ENCODE measurements at places on chromosomes 12 and 14.

DNA sequence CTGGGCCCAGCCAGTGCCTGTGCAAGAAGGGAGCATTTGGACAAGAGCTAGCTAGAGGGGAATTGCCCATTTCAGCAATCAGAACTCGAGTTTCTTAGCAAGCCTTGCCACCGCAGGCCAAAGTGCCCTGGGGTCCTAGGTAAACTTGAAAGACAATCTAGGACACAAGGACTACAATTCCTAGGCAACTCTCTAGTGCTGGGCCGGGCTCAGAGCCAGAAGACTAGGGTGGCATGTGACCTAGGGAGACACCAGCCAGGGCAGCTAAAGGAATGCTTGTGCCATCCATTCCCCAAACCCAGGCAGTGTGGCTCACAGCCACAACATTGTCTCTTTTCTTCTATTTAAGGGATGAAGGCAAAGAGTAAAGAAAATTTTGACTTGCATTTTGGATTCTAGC is 205.0 kb downstream of the BMP4 start:
- DNase-seq, result no peak

GRCh38 chr14:102583726-102584125 is 8.7 kb upstream of the RCOR1 start:
- DNase-seq, result no peak

- DNase-seq, result no peak
Observed at GRCh38 chr12:129566800-129567199, 337.0 kb downstream of the TMEM132D start.

GRCh38 chr12:110935588-110935987 is 15.2 kb upstream of the MYL2 start:
- no peak for DNase-seq

DNA sequence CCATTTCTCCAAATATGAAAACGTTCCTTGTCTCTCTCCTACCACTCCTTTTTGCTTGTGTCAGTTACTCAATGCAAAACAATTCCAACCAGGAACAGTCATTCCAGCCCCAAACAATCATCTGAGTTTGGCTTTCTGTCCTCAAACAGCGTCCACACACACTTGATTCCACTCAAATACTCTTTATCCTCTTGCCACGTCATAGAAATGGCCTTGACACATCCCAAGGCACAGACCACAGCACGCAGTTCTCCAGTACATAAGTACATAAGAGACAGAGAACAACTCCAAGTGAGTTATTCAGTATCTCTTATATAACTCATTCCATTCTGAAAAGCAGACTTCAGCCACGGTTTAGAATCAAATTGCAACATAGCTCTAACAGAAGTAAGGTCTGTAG is 299.2 kb downstream of the RPS29 start:
- no peak for DNase-seq

DNA sequence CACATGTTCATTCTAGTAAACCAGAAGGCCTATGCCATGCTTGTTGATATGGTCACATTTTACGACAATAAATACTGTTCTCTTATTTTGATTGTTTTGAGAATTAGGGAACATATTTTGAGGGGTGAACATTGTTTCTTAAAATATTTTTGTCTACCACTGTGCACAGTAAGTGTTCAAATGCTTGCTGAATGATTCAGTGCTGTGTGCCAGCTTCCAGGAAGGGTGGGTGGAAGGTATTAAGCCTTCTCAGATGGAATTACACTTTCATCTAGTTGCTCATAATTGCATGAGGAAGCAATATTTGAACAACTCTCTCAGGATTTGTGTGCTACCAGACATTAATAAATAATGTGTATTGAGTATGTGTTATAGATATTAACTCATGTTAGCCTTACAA is 15.5 kb upstream of the TMX1 start:
- DNase-seq, result no peak

DNA sequence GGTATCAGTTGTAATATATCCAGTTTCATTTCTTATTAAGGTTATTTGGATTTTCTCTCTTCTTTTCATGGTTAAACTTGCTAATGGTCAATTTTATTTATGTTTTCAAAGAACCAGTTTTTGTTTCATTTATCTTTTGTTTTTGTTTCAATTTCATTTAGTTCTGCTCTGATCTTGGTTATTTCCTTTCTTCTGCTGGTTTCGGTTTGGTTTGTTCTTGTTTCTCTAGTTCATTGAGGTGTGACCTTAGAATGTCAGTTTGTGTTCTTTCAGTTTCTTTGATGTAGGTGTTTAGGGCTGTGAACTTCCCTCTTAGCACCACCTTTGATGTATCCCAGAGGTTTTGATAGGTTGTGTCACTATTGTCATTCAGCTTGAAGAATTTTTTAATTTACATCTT is 145.6 kb upstream of the SLCO1B1 start:
- DNase-seq, result no peak

DNA sequence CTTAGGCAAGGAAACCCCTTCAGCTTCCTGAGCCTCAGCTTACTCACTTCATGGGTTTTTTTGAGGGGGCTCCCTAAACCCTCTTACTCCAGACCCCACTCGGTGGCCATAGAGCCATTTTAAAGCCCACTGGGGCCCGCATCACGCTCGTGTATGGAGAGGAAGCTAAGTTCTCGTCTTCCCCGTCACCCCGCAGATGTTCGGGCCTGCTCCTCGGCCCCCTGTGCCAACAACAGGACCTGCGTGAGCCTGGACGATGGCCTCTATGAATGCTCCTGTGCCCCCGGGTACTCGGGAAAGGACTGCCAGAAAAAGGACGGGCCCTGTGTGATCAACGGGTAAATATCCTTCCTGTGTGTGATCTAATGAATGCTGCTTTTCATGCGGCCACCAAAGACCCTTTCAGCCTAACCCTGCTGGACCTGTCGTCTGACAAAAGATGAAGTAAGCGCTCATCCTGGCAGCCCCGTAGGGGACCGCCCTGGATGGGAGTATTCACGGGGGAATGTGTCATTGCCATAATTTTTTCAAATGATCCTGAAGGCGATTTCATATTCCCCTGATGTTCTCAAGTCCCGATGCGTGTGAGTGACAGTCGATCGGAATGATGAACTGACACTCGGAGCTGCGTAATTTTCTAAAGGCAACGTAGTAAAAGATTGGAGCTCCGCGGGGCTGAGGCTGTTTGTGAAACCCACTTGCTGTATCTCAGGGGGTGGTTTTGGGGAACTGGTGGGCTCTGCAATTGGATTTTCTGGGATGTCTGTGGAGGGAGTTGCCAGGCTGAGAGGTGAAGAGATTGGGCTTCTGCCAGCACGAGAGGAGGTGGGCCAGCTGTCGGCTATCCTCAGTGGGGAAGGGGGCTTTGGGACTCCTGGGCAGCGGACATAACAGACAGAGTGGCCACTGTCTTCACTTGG is 5.4 kb downstream of the DLK1 start:
- DNase-seq, result no peak

DNA sequence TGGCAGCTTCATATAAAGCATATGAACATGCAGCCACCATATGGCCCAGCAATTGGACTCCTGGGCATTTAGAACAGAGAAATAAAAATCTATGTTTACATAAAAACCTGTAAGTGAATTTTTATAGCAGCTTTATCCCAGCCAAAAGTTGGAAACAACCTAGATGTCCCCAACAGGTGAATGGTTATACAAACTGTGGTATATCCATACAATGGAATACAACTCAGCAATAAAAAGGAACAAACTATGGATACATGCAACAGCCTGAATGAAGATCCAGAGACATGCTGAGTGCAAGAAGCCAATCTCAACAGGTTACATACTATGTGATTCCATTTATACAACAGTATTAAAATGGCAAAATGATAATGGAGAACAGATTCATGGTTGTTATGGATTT is 3.7 kb downstream of the TMTC1 start:
- DNase-seq, result no peak

- peak; percentile 87 for DNase-seq
Observed at GRCh38 chr12:129467726-129468125, 436.1 kb downstream of the TMEM132D start.

GRCh38 chr14:68791902-68792677 is 777 bp downstream of the ZFP36L1 start:
- DNase-seq, result no peak

GRCh38 chr12:59928416-59928815 is 332.6 kb downstream of the SLC16A7 start:
- DNase-seq, result no peak

DNA sequence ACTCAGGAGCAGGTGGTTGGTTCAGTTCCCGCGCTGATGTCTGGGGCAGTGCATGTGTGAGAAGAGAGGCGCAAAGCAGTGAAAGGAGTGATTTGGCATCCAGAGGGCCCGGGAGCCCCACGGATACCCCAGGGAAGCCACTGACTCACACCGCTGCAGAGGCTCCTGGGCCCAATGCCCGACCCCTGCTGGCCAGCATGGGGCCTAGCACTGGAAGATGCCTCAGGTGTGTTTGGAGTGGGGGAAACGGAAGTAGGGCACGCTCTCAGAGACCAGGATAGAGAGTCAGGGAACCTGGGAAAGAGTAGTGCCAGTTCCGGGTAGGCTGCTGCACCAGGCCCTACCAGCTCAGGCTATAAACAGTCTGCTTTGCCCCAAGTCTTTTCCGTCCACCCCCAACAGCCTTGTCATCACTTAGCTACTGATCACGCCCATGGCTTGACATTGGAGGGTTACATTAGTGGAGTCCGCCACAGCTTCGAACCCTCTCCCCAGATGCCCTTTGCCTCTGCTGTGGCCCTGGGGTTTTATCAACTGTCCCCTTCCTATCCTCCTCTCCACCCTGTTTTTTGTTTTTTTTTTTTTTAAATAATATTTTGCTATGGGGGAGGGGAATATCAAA is 9.5 kb upstream of the CSAD start:
- no peak for DNase-seq

DNA sequence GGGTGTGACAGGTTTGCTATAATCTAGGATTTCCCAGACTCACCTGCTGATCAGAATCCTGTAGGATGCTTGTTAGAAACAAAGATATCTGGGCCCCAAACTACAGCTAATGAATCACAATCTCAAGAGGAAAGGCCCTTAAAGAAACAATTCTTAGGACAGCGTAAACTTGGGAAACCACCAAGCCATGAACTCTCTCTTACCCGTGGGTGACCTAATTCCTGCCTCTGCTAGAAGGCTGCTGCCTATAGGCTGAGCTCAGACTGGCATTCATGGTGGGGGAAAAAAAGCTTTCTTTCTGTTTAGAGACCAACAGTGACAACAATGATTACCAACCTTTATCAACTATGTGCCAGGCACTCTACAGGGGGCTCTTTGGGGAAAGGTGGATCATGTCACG is 213.9 kb upstream of the FKBP4 start:
- no peak for DNase-seq

DNA sequence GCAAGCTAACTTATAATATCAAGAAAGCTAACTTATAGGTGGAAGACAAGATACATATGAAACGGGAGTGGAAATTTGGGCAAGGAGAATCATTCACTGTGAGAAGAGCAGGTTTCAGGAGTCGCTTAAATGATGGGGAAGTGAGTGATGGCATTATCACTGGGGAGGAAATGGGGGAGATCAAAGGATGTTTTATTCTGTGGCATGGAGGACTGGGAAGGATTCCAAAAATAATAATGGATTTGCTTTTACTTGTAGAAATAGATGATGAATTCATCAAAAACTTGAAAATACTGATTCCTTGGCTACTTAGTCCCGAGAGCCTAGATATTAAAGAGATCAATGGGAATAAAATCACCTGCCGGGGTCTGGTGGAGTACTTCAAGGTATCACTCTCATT is 47.8 kb downstream of the SAV1 start:
- DNase-seq, result no peak

DNA sequence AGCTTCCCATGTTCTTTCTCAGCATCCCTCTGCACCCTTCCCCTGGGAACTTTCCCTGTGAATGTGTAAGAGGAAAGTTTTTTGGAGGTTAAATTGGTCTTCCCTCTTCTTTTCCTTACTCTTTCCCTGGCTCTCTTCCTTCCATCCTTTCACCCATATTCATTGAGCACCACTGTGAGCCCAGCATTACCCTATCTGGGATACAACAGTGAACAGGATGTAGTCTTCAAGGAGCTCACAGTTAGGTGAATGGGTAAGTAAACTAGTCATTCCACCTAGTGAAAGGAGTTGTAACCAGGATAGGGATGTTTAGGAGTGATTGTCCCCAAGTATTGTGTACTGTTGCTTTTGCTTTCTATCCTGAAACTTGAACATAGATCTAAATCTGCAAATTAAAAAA is 123.8 kb downstream of the MYRFL start:
- DNase-seq, result no peak

DNA sequence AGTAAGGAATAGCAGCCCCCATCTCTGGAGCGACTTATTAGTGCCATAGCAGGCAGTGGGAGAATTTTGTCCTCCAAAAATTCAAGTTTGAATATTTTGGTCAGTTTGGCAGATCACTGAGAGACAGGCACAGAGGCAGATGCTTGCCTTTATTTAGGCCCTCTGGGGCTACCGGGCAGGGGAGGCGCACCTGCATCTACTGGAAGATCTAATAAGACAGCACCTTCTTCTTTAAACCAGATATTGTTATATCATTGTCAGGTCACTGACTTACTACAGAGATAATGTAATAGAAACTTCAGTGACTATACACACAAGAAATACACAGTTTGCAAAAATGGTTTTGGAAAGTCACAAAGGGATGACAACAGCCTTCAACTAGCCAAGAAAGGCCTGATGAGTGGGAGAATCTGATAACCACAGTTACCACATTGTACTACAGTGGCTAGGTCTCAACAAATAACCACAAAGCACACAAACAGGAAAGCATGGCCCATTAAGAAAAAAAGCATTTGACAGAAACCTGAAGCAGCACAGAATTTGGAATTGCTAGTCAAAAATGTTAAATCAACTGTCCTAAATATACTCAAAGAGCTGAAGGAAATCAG is 56.8 kb downstream of the CDK17 start:
- DNase-seq, result no peak

DNA sequence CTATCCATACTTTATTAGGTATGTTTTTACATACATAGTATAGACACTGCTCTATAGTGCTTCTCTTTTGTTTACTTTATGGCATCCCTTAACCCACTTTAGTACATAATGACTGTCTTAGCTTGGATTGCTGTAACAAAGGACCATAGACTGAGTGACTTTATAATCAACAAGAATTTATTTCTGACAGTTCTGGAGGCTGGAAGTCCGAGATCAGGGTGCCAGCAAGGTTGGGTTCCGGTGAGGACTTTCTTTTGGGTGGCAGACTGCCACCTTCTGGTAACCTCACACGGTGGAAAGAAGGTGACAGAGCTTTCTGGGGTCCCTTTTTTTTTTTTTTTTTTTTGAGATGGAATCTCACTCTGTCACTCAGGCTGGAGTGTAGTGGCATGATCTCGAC is 48.6 kb upstream of the PPM1H start:
- DNase-seq, result no peak

DNA sequence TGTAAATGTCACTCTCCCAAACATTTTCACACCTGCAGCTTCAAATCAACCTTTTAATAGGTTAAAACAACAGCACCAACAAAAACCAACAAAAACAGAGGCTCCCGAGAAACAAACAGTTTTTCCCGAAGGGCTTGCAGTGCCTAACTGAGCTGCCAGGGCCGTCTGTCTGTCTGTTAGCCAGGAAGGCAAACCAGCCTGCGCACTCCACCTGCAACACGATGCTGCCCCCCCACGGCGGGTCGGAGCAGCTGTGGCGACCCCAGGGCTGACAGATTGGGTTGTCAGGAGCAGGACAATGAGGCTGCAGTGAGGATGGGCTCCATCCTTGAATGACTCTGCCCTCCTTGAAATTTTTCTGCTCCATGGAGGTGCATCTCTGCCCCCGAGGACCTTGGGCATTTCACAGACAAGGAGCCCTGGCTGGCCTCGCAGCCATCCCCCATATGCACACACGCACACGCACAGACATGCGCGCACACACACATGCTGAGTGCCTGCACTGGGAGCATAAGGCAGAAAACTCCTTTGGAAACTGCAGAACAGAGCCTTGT is 2.6 kb downstream of the RTL1 start:
- DNase-seq, result no peak
